AG04450 (cell line): ENCODE measurements at places on chromosomes 1 and 21. TPM values are rescaled to one million over a fixed set of nuclear protein-coding genes. Genes with fewer than 3 reads are reported as not detected.
A peak's percentile ranks its signal among the peaks of the same experiment; 100 is the strongest.

- DNase-seq = no peak
These were observed 18.1 kb downstream of the CAMTA1 start for GRCh38 chr1:6803357-6803756.

GRCh38 chr1:160219062-160219929, 14.1 kb downstream of the PEA15 start:
- peak; percentile 55 for DNase-seq

DNA sequence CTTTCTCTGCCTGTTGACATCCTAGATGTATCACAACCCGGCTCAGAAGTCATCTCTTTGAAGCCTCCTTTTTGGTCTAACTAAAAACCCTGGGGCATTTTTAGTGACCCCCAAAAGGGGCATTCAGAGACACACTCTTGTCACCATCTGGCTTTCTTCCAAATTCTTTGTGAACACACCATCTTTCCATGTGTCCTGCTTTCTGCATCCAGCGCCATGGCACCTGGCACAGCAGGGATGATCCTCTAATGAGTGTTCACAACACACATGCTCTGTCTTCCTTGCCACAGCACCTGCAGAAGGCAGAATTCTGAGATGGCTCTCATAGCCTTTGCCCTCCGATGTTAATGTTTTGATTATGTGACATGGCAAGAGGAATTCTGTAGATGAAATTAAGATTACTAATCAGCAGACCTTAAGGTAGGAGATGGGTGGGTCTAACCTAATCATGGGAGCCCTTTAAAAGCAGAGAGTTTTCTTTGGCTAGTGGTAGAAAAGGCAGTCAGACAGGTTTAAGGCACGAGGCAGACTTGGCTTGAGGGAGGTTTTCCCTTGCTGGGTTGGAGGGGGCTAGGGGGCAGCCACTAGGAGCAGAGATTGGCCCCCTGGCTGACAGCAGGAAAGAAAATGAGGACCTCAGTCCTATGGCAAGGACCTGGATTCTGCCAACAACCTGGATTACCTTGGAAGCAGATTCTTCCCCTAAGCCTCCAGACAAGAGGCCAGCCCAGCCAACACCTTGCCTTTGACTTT, 4.9 kb upstream of the TMEM61 start:
- DNase-seq = no peak

DNA sequence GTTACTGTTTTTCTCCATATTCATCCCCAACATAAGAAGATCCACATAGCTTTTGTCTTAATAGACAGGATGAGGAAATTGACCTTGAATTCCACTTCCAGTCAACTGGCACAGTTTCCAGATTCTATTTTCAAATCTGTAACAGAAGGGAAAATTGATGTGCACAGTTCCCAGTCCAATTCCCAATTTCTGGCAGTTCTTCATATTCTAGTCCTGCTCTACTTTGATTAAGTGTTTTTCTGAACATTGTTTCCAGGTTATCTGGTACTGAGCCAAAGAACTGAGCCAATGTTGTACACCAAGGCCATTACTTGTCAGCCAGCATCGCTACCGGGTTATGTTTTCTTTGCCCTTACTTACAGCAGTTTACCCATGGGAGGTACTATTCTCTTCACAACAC, 1755.4 kb downstream of the PLA2G4A start:
- no peak for DNase-seq

- DNase-seq = no peak
These were observed 1.3 kb downstream of the TTLL7 start for GRCh38 chr1:83997631-83998030.

Gene FUCA1
- polyA plus RNA-seq = 2.9 and 3.9 TPM in 2 replicates

GRCh38 chr1:74498901-74499300, 13.5 kb downstream of the LRRC53 start:
- DNase-seq = no peak

DNA sequence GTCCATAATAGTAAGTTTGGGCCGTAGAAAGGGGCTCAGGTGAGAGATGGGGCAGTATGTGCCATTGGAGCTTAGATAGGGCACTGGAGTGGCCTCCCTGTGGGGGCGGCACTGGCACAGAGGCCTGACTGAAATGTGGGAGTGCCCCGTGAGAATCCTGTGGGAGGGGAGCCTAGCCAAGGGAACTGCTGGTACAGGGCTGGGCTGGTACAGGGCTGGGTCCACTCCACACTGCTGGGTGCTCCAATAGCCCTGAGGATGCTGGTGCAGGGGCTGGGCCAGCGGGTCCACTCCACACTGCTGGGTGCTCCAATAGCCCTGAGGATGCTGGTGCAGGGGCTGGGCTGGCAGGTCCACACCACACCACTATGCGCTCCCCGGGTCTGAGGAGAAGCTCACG, 44.8 kb upstream of the PWP2 start:
- DNase-seq = no peak

- DNase-seq = no peak
These were observed 545.2 kb downstream of the MRPL39 start for GRCh38 chr21:25062061-25062460.

GRCh38 chr1:24293392-24294227, 25.5 kb upstream of the GRHL3 start:
- no peak for DNase-seq

DNA sequence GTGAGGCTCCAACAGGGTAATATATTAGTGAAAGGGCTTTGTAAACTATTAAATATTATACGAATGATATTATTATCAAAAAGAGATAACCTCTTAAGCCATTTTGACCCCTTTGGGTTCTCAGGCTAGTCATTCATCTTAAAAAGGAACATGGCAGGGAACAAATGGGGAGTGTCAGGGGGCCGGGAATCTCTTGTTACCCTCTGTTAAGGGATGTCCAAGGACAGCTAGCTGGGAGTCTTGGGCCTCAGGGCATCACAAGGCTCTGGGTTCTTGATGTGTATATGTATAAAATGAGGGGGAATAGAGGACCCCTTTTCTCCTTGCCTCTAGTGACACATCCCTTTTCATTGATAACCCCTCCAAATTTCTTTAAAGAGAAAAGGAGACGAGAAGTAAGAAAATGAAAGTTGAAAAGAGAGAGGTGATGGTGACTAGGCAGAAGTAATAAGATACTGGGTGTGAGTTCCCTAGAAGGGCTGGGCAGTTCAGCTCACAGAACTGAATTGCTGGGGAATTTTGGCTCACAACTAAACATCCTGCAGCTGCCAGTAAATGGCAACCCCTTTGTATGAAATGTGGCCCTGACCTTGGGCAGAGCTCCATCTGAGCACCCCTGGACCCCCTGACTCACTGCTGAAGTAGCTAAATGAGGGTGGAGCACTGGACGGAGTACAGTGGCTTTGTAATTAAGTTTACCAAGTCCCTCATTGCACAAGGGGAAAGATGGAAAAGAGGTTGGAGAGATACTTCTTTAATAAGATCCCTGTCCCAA, 20.0 kb upstream of the ZNF326 start:
- DNase-seq = peak; percentile 55
